Mesenchymal stem cell (in vitro differentiated cells and primary cell): ENCODE measurements at places on chromosomes 7 and 10.
A peak's percentile ranks its signal among the peaks of the same experiment; 100 is the strongest.

DNA sequence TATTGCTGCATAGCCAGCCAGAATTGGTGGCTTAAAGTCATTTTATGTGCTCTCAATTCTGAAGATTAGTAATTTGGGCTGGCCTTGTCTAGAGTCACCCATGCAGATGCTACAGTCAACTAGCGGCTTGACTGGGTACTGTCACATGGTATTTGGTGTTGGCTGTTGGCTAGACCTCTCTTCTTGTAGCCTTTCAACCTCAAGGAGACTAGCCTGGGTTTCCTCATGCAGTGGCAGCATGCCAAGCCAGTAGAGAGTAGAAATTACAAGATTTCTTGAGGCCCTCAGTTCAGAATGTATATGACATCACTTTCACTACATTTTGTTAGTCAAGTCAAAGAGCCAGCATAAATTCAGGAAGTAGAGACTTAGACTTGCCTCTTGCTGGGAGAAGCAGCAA, 3.7 kb upstream of the ZNF800 start:
- peak; percentile 45 for DNase-seq

DNA sequence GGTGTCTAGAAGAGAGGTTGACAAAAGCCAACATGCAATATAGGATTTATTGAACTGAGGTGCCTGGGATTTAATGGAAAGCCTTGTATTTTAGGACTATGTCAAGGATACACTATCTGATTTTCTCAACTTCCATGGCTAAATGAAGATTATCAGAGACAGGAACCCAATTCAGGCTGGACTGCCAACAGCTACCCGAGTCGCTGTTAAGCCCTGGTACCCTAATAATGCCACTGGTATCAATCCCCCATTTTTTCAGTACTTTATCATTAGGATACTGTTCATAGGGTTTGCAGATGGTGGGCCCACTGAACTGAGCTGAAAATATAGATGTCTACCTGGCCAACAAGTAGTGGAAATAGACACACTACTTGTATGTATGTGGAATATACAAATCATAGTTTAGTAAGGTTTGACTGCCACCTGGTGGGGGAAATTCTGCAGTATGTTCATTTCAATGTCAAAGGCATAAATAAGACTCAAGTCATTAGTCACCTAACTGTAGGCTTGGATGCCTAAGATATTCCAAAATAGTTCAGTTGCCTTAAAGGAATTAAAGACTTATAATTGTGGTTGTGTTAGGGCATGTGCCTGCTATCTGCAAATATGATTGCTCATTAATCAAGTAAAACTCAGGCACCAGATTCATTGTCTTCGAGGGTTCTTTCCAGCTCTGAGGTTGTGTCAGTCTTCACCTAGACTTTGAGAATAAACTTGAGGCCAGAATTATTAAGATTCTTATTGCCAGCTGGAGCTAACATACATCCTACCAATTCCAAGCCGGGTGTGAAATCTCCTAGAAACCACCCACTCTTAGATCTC, 34.1 kb upstream of the NOBOX start:
- DNase-seq: peak; percentile 64

DNA sequence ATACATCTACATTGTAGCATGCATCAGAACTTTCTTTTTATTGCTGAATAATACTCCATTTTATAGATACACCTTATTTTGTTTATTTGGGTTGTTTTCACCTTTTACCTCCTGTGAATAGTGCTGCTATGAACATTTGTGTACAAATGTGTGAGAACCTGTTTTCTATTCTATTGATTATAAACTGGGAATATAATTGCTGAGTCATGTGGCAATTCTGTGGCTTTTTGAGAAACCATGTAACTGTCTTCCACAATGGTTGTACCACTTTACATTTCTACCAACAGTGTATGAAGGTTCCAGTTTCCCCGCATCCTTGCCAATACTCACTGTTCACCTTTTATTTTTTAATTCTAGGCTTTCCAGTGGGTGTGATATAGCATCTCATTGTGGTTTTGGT, 138.6 kb upstream of the MBL2 start:
- DNase-seq: no peak

- peak; percentile 36 for DNase-seq
Measured at GRCh38 chr10:51227897-51228713, 153.8 kb downstream of the PRKG1 start.

DNA sequence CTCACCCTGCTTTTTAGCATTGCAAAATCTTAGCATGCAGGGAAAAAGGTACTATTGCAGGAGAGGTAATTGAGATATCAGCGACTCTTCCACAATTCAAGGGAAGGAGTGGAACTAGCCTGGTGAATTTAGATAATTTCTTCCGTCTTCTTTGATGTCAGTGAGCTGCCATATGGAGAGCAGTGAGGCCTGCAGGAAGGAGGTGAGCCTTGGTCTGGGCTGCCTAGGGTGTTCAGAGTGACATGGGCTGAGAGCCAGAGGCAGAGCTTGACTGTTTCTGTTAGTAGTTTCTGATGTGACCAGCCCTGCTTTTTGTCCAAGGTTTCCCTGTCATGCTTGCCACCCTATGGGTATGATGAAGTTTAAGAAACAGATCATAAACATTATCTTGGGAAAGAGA, 28.6 kb downstream of the KAT6B start:
- peak; percentile 25 for DNase-seq

DNA sequence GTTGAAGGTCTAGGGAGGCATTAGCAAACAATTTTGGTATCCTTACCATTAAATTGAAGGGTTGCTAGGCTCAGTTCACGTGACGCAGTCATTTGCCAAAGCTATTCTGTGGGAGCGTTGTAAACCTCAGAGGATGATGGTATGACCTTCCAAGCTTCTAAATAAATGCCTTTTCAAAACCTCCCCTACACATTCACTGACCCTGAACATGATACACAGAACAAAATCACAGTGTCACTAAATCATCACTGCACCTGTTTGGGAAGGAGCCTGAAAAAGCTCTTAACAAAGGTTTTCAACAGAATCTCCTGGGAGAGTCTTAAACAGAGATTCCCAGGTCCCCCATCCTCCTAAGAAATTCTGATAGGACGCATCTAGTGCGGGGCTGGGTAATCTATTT, 13.2 kb upstream of the CCDC172 start:
- no peak for DNase-seq

- no peak for DNase-seq
Measured at GRCh38 chr10:132321726-132322125, 10.3 kb upstream of the LRRC27 start.

- DNase-seq: no peak
Measured at GRCh38 chr10:25694206-25694933, 239.7 kb upstream of the MYO3A start.

GRCh38 chr10:76282061-76283025, 850.9 kb downstream of the LRMDA start:
- peak; percentile 72 for DNase-seq

DNA sequence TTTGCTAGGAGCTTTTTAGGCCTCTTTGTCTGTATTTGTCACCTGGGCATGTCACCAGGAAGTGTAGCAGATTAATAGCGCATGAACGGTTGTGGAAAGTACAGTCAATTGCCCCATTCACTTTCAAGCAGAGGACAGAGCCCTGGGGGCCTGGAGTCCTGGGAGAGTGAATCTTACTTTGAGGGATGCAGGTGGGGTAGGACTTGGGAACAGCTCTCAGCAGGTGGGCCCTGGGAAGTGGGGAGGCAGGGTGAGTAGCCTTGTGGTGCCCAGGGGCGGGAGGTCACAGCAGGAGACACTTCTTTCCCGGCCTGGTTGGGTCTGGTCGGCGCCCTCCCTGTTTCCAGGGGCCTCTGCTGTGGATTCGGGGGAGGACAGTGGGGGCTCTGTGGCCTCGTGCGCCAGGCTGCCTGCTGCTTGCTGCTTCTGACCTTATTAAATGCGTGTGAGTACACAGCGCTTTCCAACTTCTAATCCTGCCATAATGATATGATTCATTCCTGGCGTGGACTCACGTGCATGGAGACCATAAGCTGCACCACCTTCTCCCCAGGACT, 51.6 kb upstream of the AQP1 start:
- no peak for DNase-seq

DNA sequence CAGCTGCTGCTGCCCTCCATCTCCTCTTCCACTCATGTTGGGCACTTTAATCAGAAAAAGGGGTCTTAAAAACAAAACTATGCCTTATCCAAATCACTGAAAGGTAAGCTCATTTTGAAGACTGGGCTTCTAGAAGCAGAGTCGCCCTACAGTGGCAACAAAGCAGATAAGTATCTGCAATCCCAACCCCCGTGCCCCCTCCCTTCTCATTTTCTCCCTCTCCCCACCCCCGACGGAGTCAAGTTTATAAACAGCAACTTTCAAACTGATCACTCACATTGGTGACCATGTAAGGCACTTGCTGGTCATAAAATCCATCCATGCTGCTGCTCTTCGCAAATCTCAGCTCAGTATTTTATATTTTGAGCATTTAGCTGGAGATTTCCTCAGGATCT, 738 bp downstream of the ETV1 start:
- DNase-seq: peak; percentile 64

DNA sequence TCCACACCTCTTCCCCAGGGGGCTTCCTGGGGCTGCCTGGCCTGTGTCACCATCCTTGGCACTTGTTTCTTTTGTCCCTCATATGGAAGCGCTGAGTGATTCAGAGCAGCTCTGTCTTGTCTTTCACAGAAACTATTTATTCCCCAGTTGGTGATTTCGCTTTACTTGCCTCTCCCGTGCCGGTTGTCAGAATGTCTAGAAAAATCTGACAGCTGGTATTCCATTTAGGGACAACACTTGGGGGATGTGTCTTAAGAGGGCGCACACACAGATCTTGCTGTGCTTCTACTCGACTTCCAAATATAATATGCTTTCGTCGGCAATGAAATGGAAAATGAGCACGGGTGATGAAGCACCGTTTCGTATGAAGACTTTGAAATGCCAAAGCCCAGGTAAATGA, 611.8 kb downstream of the CALN1 start:
- no peak for DNase-seq

GRCh38 chr7:117929237-117929636, 56.0 kb upstream of the CTTNBP2 start:
- no peak for DNase-seq

DNA sequence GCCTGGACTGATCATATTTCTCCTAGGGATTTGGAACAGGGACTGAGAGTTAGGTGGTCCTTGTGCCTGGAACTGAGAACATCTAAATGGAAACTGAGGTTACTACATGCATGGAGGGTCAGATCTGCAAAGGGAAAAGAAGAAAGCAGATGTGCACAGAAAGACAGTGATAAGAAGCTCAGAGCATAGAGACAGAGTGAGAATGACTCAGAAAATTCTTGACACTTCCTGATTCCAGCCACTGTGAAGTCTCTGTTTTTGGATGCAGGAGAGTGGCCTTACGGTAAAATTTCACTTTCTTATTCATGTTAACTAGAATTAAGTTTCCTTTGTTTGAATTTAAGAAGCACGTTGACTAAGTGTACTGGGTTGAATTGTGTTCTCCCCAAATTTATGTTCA, 241.7 kb downstream of the TMEM26 start:
- peak; percentile 28 for DNase-seq

- DNase-seq: no peak
Measured at GRCh38 chr7:138885383-138886147, 87.6 kb upstream of the ATP6V0A4 start.

GRCh38 chr10:96743988-96744585, 23.8 kb upstream of the PIK3AP1 start:
- no peak for DNase-seq

GRCh38 chr10:51564896-51565510, 134.4 kb downstream of the CSTF2T start:
- DNase-seq: no peak

GRCh38 chr10:18157881-18158280, 17.7 kb downstream of the CACNB2 start:
- no peak for DNase-seq

GRCh38 chr7:74101061-74101681, 17.6 kb downstream of the LIMK1 start:
- no peak for DNase-seq
